Stimulated activated CD4-positive, alpha-beta T cell treated with anti-CD3 and anti-CD28 coated beads, Interleukin-1b, Interleukin-23, amount 100 ng/mL, for 1 hour (primary cell): ENCODE measurements at places on chromosomes 4 and X.

- DNase-seq: no peak
Measured at GRCh38 chr4:73343432-73343831, 60.7 kb upstream of the ALB start.

GRCh38 chr4:110371016-110371770 lies 104.8 kb upstream of the ENPEP start:
- no peak for DNase-seq

DNA sequence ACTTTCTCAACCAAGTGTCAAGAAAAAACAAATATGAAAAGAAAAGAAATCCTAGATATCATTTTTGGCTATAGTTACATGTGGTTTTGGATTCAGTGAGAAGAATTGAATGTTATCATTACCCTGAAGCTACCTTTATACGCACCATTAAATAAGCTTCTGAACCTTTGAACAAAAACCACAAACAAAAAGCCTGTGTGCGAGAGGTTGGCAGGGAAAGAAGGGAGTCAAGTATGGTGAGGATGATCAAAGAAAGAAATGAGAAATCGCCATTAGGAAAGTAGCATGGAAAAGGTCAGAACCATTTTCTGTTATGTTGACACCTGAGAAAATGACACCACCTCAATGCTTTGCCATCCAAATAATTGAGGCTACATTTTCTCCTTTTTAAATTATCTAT lies 1.2 kb upstream of the SLC7A11 start:
- DNase-seq: no peak

DNA sequence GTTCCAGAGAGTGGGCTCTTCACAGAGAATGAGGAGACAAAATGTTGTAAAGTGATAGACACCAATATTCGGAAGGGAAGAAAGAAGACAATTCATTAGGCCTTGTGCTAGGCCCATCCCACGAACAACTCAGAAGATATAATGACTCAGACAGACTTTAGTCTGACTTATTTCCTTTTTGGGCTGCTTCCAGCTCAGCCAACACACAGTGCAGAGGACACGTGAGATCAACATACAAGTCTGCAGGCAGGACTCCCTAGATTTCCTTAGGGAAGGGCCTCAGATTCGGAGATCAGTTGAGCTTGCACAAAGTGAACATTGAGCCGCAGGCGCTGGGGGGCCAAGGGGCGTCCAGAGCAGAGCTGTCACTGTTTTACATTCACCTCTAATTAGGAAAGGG lies 290.7 kb upstream of the TENM3 start:
- no peak for DNase-seq

GRCh38 chr4:115969756-115970155 lies 856.3 kb upstream of the NDST4 start:
- no peak for DNase-seq

- DNase-seq: no peak
Measured at GRCh38 chr4:152530600-152530999, 5.3 kb downstream of the FBXW7 start.

DNA sequence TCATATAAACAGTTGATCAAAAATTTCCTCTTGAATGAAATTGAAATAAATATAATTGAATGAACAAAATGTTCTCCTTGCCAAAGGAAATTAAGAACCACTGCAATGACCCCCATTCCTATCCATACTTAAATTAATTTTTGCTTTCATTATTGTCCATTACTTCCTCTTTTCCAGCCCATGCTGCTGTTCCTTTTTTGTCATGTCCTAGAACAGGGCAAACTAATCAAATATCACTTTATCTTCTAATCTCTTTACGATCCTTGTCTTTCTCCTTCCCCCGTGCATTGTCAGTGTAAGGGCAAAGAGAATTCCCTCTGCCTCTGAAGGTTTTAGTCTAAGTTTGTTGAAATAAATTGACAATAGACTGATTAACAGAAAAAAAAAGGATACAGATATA lies 203.0 kb downstream of the CENPC start:
- no peak for DNase-seq

GRCh38 chr4:23202712-23203247 lies 510.0 kb downstream of the GBA3 start:
- no peak for DNase-seq

- DNase-seq: no peak
Measured at GRCh38 chr4:100836929-100837328, 319.1 kb upstream of the EMCN start.

- DNase-seq: no peak
Measured at GRCh38 chr4:14184265-14184664, 556.7 kb upstream of the BOD1L1 start.

- no peak for DNase-seq
Measured at GRCh38 chr4:13627178-13627605, 333 bp downstream of the BOD1L1 start.

- DNase-seq: no peak
Measured at GRCh38 chr4:81330018-81330417, 115.0 kb upstream of the PRKG2 start.

- no peak for DNase-seq
Measured at GRCh38 chr4:128452415-128452814, 164.8 kb upstream of the PGRMC2 start.

DNA sequence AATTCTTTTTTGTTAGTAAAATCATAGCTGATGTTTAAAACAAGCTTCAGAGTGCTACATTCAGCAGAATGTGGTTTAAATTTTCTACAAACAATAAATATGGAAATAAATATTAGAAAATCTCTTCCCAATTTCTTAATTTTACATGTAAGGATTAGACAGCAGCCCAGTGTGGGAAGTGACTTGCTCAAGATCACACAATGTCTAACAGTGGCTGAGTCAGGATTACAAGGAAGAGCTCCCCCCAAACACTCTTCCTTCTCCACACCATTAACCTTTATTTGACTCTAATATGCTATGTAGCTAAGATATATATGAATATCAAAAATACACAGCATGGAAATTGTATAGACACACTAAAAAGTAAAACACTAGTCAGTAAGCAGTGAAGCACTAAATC lies 59.5 kb downstream of the SLC10A7 start:
- DNase-seq: no peak

GRCh38 chrX:124232523-124233201 lies 99.8 kb upstream of the TEX13D start:
- DNase-seq: no peak

GRCh38 chr4:52956691-52957090 lies 94.6 kb downstream of the RASL11B start:
- DNase-seq: no peak

DNA sequence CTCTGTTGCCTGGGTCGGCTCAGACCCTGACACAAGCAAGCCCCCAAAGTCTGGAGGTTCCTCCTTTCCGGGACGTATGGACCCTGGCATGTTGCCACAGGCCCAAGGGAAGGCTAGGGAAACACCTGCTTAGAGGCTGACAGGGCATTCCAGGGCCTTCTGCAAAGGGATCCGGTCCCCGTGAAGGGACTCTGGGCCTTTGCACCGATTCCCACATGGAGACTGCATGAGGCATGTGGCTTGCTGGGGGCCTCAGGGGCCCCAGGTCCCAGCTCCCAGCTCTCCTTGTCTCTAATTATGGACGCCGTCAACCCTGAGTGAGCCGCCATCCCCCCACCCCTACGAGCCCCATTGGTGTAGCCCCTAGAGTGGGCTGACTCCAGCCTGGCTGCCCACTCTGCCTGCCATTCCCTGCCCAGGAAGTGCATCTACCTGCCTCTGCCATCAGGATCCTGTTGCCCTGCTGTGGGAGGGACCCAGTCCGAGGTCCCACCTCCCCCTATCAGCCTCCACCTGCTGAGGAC lies 4.2 kb upstream of the RGS12 start:
- no peak for DNase-seq

DNA sequence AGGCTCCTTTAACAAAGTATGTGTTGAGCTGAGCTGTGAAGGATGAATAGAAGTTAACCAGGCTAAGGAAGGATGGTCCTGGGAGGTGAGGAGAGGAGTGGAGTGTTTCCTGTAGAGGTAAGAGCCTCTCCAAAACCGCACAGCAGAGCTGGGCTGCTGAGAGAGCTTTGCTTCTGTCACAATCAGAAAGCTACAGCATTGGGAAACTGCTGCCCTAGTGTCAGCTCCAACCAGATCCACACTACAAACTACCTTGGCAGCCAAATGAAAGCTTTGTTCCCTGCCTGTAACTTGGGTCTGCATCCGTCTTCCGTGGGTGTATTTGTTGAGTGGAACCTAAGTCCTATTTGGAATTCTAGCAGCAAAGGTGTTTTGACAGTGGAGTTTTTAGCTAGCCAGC lies 91.8 kb downstream of the REPS2 start:
- no peak for DNase-seq

GRCh38 chr4:63965875-63966274 lies 443.4 kb downstream of the TECRL start:
- DNase-seq: no peak

- DNase-seq: no peak
Measured at GRCh38 chr4:92112805-92113204, 191.0 kb upstream of the GRID2 start.

DNA sequence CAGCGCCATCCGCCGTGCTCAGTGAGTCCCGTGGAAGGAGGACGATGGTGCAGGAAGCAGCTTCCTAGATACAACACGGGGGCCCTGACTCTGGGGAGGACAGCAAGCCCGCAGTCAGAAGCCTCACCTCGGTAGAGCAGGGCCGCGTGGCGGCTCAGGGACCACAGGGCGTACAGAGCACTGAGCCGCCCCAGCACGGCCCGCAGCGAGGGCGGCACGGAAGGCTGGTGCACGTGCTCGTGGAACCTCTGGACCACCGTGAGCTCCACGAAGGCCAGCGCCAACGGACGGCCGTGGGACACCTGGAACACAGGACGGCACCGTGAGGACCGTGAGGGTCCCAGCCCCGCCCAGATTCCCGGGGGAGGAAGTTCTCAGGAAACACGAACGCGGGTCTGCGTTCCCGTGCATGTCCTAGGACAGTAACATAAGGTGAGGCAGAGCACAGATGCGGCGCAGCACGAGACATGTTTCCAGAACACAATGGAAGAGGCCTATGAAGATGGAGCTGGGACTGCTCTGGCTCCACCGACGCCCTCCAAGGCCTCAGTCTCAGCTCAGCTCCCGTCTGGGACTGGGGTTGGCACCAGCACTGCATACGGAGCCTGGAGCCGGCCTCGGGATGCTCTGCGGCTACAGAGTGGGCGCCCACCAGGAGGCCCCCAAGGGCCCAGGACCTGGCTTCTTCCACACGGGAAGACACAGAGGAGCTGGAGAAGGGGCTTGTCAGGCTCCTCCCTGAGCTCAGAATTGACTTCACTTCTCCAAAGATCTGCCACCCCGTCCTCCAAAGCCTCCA lies 65.5 kb downstream of the ACOX3 start:
- no peak for DNase-seq

DNA sequence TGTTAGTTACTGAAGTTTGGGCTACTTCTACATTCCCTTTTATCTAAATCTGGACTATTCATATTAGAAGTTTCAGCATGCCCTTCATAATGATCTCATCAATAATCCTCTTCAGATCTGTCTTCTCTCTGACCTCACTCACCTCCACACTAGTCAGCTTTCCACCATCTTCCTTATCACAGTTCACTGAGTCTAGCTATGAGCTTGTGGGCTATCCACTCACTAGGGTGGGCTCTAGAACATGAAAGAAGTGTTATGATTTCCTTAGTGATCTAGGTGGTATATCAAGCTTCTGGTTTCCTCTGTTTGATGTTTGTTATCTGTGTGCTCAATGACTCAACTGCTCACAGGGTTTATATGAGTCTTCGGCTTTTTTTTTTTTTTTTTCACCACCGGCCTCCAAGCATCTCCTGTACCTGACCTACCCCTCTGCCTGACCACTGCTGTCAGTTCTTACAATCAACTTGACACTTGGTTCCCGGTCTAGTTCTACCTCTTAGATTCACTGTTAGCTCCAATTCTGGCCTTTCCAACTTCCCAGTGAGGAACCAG lies 103.1 kb downstream of the PAPSS1 start:
- DNase-seq: no peak

DNA sequence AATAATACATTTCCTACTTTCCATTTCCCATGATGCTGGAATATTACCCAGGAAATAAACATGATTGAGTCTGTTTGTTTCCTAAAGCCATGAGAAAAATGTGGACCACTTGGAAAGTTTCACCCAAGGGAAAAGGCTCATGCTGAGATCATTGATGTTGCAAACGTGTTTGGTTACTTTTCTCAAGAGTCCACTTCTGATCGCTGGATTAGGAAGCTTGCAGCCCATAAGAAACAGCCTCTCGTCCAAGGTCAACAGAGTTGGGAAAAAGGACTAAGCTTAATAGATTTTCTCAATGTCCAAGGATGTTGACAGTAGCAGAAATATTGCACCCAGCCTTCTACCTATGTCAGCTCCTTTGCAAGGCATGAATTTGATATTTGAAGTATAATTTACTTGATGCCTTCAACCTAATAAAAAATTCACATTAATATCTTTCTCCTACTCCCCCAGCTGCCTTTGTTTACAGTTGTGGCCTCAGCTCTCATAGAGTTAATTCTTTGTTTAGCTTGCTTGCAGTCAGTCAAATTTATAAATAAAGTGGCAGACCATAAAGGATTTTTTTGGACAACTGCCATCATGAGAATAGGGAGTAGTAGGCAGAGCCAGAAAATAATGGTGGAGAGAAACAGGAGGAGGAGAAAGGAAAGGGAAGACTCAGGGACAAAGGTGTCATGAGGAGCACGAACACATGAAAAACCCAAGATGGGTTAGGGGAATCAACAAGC lies 65.6 kb upstream of the BLTP1 start:
- DNase-seq: no peak

DNA sequence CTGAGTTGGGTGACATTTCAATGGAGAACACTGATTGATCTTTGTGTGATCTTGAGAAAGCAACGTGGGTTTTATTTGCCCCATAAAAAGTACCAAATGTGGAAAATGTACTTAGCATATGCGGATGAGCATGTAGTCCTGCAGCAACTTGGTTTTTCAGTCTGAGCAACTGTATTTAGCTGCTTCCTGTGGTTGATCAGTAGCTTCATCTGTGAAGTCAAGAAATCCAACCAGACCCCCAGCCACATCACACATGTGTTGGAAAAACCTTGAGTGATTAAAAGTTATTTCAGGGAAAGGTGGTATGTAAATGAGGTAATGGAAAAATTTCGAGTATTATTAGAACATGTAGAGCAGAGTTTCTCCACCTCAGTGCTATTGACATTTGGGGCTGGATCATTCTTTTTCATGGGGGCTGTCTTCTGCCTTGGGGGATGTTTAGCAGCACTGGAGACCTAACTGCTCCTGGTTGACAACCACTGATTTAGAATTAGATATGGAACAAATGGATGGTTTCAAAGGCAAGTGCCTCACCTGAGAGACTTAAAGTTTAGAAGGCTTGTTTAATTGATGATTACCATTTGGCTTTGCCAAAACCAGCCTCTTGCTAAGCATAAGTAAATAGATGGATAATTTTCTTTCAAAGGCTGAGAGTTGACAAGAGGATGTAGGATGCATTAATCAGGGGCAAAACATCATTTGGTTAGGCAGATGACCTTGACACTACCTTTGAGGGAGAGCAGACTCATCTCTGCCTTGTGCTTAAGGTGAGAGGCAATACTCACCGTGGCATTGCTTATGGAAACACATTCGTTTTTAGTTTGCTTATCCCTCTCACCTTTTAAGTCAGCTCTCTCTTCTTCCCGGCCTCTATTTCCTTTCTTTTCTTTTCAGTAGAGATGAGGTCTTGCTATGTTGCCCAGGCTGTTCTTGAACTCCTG lies 193.0 kb upstream of the RPS6KA3 start:
- no peak for DNase-seq

- no peak for DNase-seq
Measured at GRCh38 chr4:151961456-151961855, 200.6 kb upstream of the GATB start.
